Inflammatory macrophage treated with lipopolysaccharide for 4 hours (primary cell): ENCODE measurements at places on chromosomes 16 and 17.
A peak's percentile ranks its signal among the peaks of the same experiment; 100 is the strongest.

DNA sequence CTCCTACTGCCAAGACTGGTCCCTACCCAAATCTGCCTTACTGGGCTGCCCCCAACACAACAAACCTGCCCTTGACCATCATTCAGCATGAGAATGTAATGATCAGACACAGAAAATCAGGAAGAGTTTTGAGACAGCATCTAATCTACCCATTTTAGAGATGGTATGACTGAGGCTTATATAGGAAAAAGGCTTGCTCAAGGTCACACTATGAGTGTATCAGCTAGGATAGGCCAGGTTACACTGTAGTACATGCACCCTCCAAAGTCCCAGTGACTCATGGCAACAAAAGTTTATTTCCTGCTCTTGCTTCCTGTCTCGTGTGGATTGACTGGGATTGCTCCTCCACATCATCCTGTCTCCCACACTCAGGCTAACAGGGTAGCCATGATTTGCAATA, 27.9 kb downstream of the NLRC5 start:
- peak; percentile 11 for DNase-seq

DNA sequence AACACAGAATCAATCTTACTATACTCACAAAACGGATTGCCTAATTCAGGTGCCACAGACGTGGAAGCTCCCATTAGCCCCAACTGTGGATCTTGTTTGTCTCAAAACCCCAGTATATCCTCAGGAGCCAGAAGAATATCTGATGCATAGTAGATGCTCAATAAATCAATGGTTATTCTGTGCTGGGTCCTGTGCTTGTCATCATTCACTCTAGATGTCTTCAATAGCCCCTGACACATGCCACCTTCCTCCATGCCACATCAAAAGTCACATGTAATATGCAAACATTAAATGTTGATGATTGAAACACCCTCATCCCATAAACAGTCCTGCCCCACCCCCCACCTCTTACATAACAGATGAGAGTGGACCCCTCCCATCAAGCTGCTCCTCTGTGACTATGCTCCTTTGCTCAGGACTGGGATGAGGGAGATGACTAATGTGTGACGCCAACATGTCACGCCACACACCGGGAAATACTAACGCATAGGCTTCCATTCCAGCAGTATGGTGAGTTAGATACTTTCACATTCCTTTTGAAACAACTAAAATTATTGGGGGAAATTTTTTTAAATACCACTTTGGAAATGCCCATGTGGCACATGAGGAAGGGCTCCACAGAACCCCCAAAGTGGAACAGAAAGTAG, 267.6 kb upstream of the SDK2 start:
- DNase-seq: peak; percentile 59

GRCh38 chr17:49258394-49258793, 27.8 kb upstream of the PHOSPHO1 start:
- no peak for DNase-seq

DNA sequence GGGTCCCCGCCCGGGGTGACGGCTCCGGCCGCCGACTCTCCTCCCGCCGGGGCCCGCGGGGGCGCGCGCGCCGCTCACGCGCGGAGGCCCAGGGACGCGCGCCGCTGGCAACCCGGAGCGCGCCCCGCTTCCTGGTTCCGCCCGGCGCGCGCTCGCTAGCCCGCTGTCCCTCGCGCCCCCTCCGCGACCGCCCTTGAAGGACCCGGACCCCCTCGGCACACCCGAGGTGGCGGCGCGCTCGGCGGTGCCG, at the start of gene STAT5B:
STAT5B (minus strand) TSS at position 33 of the 250 bp plus-strand sequence. CDS start 44,264 bp downstream, outside the sequence.
- peak; percentile 73 for DNase-seq

DNA sequence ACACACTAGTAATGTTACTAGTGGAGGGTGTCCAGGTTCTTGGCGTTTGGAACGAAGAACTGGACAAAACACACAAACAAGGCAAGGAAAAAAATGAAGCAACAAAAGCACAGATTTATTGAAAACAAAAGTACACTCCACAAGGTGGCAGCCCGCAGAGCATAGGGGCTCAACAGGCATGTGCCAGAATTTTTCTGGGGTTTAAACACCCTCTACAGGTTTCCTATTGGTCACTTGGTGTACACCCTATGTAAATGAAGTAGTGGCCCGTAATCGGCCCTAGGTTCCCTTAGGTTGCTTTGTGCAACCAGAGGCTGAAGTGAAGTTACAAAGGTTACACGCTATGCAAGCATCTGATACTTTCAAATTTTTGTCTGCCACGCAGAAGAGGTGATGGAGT, 8.1 kb downstream of the OR2C1 start:
- no peak for DNase-seq

- DNase-seq: no peak
These were observed 34.5 kb downstream of the USP22 start for GRCh38 chr17:21008160-21008915.

- peak; percentile 21 for DNase-seq
These were observed 1.5 kb downstream of the ZNF688 start for GRCh38 chr16:30569746-30570635.

- no peak for DNase-seq
These were observed 183.9 kb upstream of the HSBP1 start for GRCh38 chr16:83623892-83624291.

DNA sequence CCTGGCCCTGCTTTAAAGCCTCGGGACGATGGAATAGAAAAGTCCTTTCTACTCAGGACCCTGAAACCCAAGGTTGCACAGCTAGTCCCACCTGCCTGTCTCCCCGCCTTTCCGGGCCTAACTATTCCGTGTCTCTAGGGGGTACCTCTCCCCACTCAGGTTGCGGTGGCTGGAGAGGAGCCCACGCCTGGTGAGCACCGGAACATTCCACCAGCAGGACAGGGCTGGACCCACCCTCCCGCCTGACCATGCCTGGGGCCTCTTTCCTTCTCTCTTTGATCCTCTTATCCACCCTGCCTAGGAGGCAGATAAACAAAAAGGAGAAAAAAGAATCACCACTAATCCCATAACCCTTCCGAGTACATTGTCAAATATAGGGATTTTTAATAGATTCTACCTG, 10.9 kb downstream of the LLGL2 start:
- no peak for DNase-seq

DNA sequence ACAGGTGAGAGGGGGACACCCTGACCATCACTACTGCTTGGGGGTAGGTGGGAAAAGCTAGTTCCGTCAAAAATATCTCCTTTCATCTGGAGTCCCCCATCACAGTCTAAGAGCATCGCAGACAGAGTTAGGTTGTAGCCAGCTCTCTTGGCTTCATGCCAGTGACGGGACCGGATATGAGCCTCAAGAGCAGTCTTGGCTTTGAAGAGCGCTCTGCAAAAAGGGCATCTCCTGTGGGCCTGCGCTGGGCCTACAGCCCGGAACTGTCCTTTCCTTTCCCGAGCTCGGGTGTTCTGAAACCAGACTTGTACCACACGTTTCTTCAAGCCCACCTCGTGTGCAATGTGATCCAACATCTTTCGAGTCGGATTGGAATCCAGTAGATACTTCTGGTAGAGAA, 253.6 kb downstream of the ZFHX3 start:
- no peak for DNase-seq

- DNase-seq: peak; percentile 13
These were observed 29.1 kb downstream of the EFCAB13 start for GRCh38 chr17:47352848-47353247.

- no peak for DNase-seq
These were observed at the start of gene MYO1D for GRCh38 chr17:32876417-32877163. MYO1D (minus strand) TSS chr17:32877124; CDS start chr17:32876872, 252 bp downstream.

DNA sequence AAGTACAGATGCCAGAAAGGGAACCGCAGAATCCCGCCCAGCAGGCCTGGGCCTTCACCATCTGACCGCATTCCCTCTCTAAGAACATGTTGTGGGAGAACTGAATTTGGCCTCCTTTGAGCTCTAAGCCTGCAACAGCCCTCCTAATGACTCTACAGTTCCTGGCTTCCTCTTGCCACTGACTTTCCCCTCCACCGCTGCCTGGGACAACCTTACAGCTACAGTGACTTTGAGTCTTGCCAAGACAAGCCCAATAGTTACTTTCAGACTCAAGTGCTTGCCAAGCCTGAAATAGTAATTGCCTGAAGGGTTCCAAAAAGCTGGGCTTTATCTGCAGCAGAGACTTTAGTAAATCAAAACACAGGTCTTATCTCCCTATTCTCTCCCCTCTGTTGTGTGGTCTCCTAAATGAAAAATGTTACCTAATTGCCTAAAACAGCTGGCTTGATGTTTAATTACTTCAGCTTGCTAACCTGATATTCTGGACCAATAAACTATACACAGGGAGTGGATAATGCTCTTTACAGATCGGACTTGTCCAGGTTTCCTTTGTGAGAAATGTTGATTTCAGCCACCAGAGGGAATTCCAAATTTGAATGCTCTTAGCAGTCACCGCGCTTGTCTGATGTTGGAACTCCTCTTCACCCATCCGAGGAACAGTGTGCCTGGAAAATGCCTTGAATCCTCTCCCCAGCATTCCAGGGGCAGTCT, 85.1 kb upstream of the TBX2 start:
- DNase-seq: no peak

GRCh38 chr17:56773124-56773523, 60.6 kb downstream of the C17orf67 start:
- no peak for DNase-seq

DNA sequence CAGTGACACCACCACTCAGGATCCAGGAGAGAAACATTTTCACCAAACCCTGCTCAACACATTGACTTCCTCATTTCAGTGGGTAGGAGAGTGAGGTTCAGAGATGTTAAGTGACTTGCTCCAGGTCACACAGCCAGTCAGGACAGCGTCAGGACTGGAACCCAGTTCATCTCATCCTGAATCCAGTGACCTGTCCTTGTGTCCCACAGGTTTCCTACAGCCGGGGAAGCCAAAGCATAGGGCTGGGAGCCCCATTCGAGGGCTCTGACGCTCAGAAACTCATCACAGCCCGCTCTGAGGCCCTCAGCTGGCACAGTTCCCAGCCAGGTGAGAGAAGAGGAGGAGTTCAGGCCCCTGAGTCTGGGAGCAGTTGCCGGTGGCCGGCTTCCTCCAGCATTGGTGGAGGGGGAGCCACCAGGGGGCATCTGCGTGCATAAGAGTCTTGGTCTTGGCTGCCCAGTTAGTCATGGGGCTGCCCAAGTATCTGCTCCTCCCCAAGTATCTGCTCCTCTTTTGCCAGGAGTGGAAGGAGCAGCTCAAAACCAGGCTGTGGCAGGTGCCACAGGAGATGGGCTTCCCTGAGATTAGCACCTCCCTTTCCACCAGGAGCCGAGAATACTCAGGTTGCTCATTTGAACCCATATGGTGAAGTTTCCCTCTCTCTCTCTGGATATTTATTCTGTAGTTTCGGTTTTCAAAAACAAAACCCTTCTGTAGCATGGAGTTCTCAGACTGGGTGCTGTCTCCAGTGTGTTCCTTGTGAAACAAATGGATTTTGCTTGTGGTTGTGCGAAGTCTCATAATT, 56.0 kb downstream of the TNFRSF13B start:
- peak; percentile 18 for DNase-seq

- peak; percentile 52 for DNase-seq
These were observed 50.8 kb downstream of the TBC1D26 start for GRCh38 chr17:15782866-15783265.

GRCh38 chr17:68511671-68512246, 471 bp upstream of the PRKAR1A start:
- DNase-seq: no peak

GRCh38 chr17:9271989-9272388, 250.7 kb downstream of the NTN1 start:
- DNase-seq: peak; percentile 2

- peak; percentile 74 for DNase-seq
These were observed 7.9 kb upstream of the SLFN14 start for GRCh38 chr17:35568561-35568960.

DNA sequence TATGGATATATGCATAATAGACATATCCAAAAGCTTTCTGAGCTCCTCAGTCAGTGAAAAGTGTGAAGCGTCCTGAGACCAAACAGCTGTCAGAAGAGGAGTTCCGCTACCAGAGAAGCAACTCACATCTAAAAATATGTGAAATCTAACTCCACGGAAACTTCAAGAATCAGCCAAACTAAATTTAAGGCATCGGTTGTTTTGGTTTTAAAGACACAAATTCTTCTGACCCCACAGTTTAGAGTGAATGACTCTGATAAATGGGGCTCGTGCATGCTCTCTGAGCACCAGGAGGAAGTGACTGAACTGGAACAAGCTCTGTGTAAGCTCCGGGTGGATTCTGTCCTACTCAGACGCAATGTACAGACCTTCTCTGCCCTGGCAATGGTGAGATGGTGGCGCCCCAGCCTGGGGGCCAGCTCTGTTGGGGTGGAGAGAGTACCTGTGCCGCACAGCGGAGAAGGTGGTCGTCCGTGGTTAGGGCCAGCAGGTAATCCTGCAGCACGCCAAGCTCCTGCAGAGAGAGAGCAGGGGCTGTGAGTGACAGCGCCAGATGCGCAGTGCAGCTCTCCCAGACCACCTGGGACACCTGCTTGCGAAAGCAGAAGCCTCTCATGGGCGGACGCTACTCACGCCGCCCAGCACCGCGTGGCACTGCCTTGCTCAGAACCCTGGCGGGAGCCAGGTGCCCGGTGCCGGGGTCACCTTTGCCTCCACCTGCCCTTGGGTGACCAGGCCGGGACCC, 44.4 kb upstream of the ATP2A3 start:
- no peak for DNase-seq

DNA sequence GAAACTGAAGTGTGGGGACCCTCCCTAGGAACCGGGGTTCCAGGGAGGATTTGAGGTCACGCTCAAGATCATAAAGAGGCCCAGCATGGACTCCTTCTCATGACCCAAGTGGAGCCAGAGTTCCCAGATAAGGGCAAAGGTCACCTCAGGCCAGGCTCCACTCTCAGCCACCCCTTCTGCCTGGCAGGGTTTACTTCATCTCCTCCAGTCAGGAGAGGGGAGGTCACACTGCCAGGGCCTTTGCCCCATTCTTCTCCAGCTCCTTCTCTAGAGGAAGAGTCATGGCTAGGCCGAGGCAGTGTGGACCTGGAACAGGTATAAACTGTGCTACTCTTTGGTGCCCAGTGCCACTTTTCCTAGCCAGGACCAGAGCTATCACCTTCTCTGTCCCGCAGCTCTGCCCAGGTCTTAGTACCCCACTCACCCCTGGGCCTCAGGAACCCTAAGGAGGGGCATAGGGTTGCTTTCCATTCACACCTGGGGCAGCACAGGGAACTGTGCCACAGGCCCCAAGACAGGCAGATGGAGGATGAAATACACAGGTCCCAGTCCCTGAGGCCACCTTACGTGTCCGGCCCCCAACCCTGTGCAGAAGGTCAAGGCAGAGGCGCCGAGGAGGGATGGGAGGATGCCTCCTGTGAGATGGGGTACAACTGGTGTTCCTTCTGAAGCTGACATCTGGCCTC, 879 bp upstream of the ACSF2 start:
- peak; percentile 8 for DNase-seq

- DNase-seq: no peak
These were observed 7.7 kb upstream of the RAB40C start for GRCh38 chr16:582218-582613.

DNA sequence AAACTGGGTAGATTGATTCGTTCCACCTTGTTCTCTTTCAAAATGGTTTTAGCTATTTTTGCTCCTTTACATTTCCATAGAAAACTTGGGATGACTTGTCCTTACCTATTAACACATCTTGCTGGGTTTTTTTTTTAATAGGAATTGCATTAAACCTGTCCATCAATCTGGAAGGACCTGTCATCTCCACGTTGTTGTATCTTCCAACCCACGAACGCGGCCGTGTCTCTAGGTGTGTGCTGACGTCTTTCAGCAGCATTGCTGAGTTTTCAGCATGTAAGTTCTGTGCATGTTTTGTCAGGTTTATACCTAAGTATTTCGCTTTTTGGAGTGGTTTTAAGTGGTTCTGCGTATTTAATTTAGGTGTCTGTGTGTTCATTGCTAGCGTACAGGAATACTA, 60.4 kb upstream of the GNG13 start:
- DNase-seq: no peak

GRCh38 chr17:27878776-27879562, 14.2 kb downstream of the LYRM9 start:
- DNase-seq: no peak

GRCh38 chr17:65047941-65048340, 8.6 kb downstream of the GNA13 start:
- DNase-seq: peak; percentile 86
